ENCODE measurements at places on chromosomes 12 and 14.
A peak's percentile ranks its signal among the peaks of the same experiment; 100 is the strongest.

- no peak for DNase-seq
Observed at GRCh38 chr14:104871145-104871655, 6.1 kb downstream of the CEP170B start.

GRCh38 chr12:90896164-90896563 lies 58.8 kb downstream of the CCER1 start:
- peak; percentile 83 for DNase-seq

DNA sequence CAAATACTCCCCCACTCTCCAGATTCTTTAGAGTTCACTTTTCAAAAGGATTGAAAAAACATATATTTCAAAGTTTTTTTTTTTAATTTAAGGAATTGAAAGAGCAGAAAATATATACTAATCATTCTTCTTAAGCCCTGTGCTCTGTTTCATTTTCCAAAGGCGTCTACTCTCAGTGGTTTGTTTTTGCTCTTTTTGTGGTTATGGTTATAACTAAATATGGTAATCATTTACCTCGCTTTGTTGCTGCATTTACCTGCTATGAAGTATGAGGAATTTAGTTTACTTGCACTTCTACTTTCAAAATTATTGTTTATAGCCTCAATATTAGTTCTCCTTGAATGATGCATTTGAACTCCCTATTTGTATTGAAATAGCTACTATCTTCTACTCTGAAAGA lies 55.9 kb upstream of the LRRK2 start:
- DNase-seq = no peak

GRCh38 chr14:99254328-99255009 lies 17.5 kb downstream of the BCL11B start:
- DNase-seq = no peak

Measured in choroid plexus epithelial cell (primary cell).